Heart left ventricle (tissue), 16 donors: ENCODE measurements at places on chromosomes 4 and X. TPM values are rescaled to one million over a fixed set of nuclear protein-coding genes. Genes with fewer than 3 reads are reported as not detected.

DNA sequence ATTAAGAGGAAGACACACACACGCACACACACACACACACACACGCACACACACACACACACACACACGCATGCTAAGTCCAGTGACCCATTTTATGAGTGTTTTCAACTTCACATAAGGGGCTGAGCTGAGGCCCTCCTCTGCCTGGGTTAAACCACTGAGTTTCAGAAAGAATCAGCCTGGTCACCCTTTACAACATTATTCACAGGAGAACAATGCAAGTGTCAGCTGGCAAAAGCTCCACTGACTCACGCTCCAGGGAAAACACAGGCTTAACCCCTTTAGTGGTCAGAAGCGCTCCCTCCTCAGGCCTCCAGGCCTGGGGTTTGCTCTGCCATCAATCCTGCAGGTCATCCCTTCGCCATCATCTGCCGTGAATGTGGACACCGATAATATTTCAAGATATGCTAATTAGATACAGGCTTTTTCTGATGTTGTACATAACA is 46.9 kb downstream of the ACOX3 start:
- DNase-seq: peak; percentile 65

- DNase-seq: no peak
Observed at GRCh38 chr4:60737858-60738257, 462.3 kb upstream of the ADGRL3 start.

- no peak for DNase-seq
Observed at GRCh38 chr4:121758925-121759568, 5.9 kb downstream of the SMIM43 start.

- no peak for DNase-seq
Observed at GRCh38 chrX:24876530-24877287, 139.1 kb downstream of the ARX start.

DNA sequence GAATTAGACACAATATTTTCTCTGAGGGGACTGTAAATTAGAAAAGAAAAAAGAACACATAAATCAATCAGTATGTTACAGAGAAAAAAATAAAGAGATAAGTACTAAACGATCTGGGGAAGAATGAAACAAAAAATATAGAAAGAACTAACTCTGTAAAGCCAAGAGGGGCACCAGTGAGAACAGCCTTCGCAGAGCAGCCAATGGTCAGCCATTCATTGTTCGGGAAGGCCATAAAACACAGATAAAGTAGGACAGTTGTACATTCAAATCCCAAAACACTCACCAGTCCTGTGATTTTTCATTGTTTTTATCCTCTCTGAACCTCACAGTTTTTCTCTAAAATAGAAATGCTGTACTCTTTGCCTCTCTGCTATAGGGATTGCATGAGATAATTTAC is 127.9 kb downstream of the NEK1 start:
- no peak for DNase-seq

- no peak for DNase-seq
Observed at GRCh38 chrX:31508338-31508737, 436.5 kb upstream of the FTHL17 start.

GRCh38 chrX:44871931-44872820 is 812 bp upstream of the KDM6A start:
- no peak for DNase-seq

DNA sequence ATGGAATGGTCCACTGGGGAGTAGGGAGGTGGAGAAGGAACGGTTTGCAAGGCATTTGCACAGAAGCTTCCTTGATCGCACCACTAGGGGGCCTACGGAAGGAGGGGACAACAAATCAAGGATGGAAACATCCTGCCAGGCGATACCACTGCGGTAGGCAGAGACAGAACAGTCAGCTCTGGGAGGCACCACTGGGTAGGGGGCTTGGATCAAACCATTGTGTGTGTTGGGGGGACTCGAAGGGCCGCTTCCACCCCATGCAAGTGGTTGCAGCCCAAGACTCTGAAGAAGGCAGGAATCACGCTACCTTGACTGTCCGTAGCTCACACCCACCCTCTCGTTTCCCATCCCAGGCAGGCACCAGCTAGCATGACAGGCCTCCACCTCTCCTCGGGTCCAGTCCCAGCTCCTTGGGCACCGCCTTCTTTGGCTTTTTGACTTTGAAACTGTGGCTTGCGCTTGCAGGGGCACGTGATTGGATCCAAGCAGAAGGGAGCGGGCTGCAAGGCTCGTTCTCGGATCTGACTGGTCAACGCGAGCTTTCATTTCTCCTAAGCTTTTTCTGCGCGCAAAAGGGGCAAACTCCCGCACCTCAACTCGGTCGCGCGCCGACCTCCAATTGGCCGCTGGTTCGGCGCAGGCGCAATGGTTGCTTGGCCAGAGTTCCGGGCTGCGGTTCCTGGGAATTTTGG is 28.4 kb downstream of the GAGE1 start:
- peak; percentile 13 for DNase-seq

The OPRPN gene
- not detected for polyA plus RNA-seq

The ZNF630 gene
- 1.3 TPM for polyA plus RNA-seq

The RHOXF1 gene
- 0.38 TPM for polyA plus RNA-seq

The MXRA5 gene
- polyA plus RNA-seq: 0.08 TPM
